ENCODE measurements at places on chromosomes 16 and 17.
A peak's percentile ranks its signal among the peaks of the same experiment; 100 is the strongest.

GRCh38 chr17:35214631-35215273 lies 20.6 kb upstream of the SLC35G3 start:
- no peak for DNase-seq

GRCh38 chr17:4247361-4247970 lies 16.3 kb downstream of the ANKFY1 start:
- DNase-seq: no peak

DNA sequence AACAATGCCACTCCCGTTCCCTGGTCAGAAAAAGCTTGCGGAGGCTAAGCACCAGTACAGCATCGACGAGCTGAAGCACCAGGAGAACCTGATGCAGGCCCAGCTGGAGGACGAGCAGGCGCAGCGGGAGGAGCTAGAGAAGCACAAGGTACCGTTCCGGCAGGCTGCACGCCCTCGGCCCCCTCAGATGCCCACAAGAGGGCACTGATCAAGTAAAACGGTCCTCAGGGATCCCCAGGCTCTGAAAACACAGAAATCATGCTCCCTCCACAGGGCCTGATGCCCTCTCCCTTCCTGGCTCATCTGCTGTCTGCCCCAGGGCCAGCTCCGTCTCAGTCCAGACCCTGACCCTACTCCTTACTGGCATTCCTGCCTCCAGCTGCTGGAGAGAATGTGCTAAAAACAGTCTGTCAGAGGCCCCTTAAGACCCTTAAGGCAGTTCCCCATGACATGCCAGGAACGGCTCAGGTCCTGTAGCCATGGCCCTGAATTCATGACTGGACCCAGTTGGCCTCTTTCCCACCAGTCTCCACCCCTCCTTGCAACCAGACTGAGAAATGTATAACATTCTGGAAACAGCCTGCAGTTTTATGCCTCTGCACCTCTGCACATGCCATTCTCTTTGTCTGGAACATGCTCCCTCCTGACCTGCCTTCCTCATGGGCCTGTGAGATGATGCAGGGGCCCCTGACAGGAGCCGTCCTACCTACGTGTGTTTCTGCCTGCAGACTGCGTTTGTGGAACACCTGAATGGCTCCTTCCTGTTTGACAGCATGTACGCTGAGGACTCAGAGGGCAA lies 21.8 kb downstream of the DRC3 start:
- peak; percentile 80 for DNase-seq

DNA sequence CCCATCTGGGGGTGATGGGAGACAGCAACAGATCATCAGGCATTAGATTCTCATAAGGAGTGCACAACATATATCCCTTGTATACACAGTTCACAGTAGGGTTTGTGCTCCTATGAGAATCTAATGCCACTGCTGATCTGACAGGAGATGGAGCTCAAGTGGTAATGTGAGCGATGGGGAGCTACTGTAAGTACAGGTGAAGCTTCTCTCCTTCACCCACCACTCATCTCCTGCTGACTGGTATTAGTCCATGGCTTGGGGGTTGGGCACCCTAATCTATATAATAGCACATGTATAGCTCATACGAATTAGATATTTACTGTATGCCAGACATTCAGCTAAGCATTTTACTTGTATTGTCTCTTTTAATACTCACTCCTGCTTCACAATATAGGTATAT lies 101.7 kb downstream of the MAP2K6 start:
- DNase-seq: no peak

- DNase-seq: no peak
Measured at GRCh38 chr17:83109793-83110645, 30.6 kb downstream of the METRNL start.

DNA sequence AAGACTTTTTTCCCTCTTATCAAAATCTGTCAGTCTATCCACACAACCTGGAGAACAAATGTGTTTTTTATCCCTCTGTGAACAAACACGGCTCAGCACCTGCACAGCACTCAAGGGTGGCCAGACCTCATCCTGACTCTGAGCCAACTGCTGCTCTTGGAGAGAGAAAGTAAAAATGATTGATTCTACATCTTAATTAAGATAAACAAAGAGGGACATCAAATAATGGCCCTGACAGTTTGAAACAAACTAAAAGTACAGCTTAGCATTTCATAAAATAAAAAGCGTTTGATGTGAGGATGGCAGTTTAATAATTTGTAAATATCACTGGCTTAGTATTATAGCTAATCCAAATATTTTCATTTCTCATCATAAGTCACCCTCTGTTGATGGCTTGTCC lies 106.2 kb downstream of the SNX11 start:
- no peak for DNase-seq

Data from ecto neural progenitor cell (in vitro differentiated cells).